Stimulated activated CD4-positive, alpha-beta T cell treated with anti-CD3 and anti-CD28 coated beads, Interleukin-15, amount 100 ng/mL, for 1 hour (primary cell): ENCODE measurements at places on chromosomes 5 and 9.

GRCh38 chr5:54678737-54679136, 161.2 kb downstream of the SNX18 start:
- DNase-seq: no peak

GRCh38 chr9:133239533-133240090, 30.6 kb upstream of the OBP2B start:
- DNase-seq: no peak

GRCh38 chr9:127817881-127818434, 15.3 kb downstream of the FPGS start:
- no peak for DNase-seq

DNA sequence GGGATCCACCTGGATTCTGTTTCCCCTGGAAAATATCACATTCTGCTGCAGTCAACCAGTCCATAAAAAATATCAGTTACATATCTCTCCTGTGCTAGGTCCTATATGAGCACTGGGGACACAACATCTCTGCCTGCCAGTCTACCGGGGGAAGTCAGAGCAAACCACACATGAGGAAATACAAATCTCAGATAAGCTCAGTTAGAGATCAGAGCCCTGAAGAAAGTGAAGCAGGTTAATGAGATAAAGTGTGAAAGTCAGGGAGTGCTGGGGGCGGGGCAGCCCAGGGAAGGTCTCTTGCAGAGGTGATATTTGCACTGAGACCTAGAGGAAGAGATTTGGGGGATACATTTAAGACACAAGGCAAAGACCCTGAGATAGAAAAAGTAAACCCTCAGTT, 67.8 kb upstream of the SLC1A1 start:
- DNase-seq: no peak

GRCh38 chr9:2377117-2377516, 244.5 kb upstream of the VLDLR start:
- DNase-seq: no peak

- no peak for DNase-seq
Measured at GRCh38 chr5:40220260-40220659, 459.5 kb upstream of the PTGER4 start.

GRCh38 chr9:18451406-18451805, 22.5 kb upstream of the ADAMTSL1 start:
- no peak for DNase-seq

DNA sequence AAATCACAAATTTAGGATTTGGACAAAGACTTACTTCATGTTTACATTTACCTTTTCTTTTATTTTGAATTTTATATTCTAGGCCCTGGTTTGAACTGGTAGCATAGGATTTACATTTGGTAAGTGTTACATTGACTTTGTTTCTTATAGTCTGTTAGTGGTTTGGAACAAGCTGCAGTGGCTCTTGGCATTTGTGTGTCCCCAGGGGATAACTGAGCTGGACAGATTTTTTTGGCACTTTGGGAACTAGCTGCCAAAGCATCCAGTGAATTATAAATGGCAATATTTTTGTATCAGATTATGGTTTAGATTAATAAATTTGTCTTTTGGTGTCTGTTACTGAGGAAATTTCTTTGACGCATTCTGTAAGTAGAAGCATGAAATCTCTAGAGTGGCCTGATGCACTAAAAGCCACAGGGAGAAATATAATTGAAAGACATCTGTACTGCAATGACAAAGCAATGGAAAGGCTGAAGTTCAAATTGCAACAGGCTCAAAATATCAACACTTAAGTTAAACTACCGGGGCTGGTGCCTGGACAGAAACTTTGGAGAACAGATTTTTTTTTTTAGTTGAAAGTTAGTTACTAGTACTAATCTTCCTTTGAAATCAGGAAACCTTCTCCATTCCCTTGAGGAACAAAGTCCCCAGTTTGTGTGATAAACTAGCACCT, 107.6 kb upstream of the PLCXD3 start:
- no peak for DNase-seq

GRCh38 chr9:115636596-115636995, 517.0 kb upstream of the PAPPA start:
- DNase-seq: no peak

- DNase-seq: no peak
Measured at GRCh38 chr9:124010303-124010664, 1.3 kb upstream of the LHX2 start.

DNA sequence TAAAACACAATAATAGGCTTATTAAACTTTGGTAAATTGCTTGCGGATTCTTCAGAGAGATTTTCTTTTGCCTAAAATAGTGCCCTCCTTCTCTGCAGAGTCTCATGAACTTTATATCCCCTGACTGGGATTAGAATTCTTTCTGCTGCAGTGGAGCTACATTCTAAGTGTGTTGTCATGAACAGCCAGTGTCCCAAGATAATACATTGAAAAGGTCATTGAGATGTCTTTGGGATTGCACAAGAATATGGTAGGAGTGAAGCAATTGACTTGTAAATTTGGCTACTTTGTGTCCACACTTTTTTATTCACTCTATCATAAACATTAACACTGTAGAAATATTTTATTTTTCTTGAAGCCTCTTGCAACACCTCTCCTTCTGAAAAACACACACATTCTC, 604.5 kb downstream of the GABRG2 start:
- no peak for DNase-seq

GRCh38 chr5:163089230-163089629, 348.2 kb upstream of the CCNG1 start:
- no peak for DNase-seq

DNA sequence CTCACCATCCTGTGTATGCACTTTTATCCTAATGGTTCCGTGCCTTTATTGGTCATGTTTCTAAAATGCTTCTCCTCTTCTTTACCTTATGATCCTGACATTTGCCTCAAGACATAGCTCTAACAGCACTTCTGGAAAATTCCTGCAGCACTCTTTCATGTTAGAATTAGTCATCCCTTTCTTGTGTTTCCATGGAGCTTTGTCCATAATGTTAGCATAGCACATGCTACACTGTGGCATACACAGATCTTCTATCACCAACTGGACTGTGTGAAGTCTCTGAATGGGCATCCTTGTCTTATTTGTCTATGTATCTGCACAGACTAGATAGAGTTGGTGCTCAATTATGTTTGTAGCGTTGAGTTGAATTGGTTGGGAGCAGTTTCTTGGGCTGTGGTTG, 2.0 kb downstream of the SCGB3A2 start:
- no peak for DNase-seq

GRCh38 chr9:14198047-14198840, 115.7 kb downstream of the NFIB start:
- DNase-seq: no peak

- no peak for DNase-seq
Measured at GRCh38 chr5:172251419-172251818, 32.1 kb downstream of the UBTD2 start.

- DNase-seq: peak; percentile 12
Measured at GRCh38 chr9:37650873-37651768, at the start of gene FRMPD1. FRMPD1 (plus strand) TSS chr9:37650954; CDS start chr9:37692642, 41,688 bp downstream.

GRCh38 chr9:69071059-69071458, 35.5 kb downstream of the FXN start:
- no peak for DNase-seq

GRCh38 chr5:95216136-95216955, 68.5 kb downstream of the MCTP1 start:
- no peak for DNase-seq

GRCh38 chr5:138471052-138471361, 5.7 kb downstream of the EGR1 start:
- DNase-seq: no peak

- DNase-seq: no peak
Measured at GRCh38 chr5:69105996-69106906, 12.4 kb downstream of the SLC30A5 start.

DNA sequence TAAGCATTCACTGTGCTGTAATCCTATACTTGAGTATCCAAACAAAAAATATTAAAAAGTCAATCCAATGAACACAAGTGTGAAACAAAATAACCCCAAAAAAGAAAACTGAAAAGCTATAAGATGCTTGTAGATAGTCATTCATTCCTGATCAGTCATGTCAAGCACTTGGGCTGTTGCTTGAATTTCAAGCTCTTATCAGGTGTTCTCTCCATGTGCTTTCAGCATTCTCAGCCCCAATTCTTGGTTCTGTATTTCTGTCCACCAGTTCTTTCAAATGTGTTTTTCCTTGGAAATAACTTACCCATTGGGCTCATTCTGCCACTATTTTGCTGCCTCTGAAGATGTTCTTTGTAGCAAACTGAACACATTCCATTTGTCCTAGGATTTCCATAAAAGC, 4.7 kb downstream of the ZFAND5 start:
- no peak for DNase-seq

DNA sequence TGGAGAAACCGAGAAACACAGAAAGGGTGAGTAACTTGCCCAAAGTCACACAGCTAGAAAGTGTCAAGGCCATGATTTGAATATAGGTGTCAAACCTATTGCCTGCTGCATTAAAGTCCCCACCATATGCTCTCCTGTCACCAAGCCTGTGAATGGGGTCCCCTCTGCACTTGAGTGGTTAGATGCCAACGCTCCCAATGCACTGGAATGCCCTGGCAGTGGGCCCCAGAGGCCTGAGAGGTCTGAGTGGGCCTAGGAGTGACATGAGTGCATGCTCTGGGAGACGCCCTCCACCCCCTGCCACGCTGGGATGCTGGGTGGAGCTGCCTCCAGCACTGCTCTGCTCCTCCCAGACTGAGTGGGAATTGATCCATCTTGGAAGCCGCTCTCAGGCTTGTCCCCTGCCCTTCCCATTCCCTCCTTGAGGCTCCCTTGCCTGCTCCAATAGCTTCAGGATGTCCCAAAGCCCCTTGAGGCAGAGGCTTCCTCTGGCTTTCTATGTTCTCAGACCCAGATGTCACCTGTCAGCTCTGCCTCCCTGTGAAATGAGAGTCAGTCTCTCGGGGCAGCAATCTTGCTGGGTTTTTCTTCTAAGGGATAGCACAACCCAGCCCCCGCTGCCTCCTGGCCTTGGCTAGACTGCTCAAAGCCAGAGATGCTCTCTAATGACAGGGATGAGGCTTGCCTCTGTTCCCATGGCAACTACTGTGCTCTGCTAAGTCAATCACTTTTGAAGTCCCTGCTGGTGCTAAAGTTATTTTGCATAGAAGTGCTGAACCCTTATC, 6.6 kb upstream of the ARSI start:
- no peak for DNase-seq

DNA sequence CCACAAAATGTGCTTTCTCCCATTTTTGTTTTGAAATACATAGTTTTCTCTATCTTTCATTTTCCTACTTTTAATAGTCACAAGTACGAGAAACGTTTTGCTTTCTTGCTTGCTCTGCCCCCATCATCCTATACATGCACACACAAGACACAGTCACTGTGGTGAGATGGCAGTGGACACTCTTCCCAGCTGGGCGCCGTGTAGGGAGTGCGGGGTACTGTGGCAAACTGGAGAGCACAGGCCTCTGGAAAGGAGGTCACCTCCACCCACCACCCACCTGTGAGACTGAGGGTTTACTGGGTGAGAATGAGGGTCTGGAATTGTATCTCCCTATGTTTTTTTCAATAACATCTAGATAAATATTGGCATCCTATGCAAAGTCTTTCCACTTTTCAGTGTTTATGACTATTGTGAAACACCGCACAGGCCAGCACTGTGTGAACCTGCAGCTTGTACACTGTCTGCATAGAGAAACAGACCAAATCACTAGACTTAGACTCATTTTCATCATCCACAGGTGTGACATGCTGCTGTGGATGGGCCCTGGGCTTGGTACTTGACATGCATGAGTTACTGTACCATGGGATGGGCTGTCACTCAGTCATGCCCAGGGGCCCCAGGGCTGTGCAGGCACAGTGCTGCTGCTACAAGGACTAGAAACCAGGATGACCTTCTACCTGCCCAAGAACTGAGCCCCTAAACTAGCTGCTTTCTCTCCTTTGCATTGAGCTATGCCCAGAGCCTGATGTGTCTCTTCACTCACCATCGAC, 118.1 kb upstream of the LMX1B start:
- no peak for DNase-seq

DNA sequence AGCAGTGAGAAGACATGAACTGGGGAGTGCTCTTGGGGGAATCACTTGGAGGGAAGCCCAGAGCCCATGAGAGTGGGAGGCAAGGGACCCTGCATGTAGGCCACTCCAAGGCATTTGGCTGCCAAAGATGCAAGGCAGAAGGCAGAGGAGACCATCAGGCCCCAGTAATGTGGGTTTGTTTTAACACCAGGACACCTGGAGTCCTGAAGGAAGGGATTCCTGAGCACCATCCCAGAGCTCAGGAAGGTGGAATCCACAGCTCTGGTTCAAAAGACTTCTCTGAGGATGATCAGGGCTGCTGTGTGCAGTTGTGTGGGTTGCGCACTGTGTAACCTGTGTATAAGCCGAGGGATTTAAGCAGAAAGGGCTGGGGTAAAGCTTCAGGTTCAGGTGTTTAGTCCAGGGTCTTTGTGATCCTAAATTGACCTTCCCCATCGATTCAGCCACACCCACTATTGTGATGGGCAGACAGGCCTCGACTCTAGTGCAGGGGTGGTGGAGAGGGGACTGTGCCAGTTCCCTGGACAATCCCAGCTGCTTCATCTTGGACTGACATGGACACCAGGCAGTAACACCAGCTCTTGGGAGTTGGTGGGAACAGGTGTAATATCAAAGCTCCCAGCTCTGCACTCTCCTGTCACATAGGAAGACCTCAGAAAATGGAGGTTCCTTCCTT, 11.0 kb downstream of the B4GALT7 start:
- no peak for DNase-seq

- no peak for DNase-seq
Measured at GRCh38 chr9:4301971-4302427, 2.1 kb upstream of the GLIS3 start.

DNA sequence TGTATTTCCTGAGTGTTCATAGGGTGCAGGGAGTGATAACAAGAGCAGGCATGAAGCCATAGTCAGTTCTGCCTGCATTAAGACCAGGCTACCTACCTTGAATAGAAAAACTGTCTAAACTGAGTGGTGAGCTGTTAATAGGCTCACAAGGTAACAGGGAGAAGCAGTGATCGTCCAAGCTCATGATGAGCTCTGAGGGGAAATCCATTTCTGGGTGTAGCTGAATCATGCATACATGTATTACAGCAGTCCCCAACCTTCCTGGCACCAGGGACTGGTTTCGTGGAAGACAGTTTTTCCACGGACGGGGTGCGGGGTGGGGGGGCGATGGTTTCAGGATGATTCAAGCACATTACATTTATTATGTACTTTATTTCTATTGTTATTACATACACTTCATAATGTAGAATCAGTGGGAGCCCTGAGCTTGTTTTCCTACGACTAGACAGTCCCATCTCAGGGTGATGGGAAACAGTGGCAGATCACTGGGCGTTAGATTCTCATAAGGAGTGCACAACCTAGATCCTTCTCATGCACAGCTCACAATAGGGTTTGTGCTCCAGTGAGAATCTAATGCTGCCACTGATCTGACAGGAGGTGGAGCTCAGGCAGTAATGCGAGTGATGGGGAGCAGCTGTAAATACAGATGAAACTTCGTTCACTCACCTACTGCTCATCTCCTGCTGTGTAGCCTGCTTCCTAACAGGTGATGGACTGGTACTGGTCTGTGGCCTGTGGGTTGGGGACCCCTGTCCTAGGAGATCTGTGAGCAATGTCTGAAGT, 100.0 kb upstream of the IL6ST start:
- DNase-seq: peak; percentile 25

- no peak for DNase-seq
Measured at GRCh38 chr5:140108093-140109017, 5.6 kb upstream of the PURA start.

GRCh38 chr5:149170299-149170698, 29.0 kb downstream of the ABLIM3 start:
- DNase-seq: no peak

- no peak for DNase-seq
Measured at GRCh38 chr5:78416677-78417425, 56.4 kb downstream of the SCAMP1 start.
